Fibroblast of skin of right quadriceps (primary cell): ENCODE measurements at places on chromosomes 6 and 20.

- DNase-seq: peak; percentile 69
Measured at GRCh38 chr6:106090001-106090400, 3.9 kb downstream of the PRDM1 start.

GRCh38 chr20:9491324-9491723 lies 23.1 kb upstream of the LAMP5 start:
- DNase-seq: no peak

DNA sequence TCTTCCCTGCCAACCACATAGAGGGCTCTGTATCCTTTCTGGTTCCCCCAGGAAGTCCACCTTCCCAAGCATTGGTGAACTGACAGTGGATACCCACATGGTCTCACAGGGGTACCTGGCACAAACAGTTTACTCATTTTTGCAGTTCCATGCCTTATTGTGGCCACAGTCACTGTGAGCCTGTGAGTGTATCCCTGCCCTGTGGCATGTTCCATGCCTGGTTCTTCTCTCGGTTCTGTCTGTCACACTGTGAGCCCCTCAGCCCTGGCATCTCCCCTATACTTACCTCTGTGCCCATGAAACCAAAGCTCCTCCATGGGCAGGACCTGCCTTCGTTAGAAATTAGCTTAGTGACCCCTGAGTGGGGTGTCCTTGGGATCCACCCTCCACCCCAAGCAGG lies 107.8 kb downstream of the TOX2 start:
- no peak for DNase-seq

DNA sequence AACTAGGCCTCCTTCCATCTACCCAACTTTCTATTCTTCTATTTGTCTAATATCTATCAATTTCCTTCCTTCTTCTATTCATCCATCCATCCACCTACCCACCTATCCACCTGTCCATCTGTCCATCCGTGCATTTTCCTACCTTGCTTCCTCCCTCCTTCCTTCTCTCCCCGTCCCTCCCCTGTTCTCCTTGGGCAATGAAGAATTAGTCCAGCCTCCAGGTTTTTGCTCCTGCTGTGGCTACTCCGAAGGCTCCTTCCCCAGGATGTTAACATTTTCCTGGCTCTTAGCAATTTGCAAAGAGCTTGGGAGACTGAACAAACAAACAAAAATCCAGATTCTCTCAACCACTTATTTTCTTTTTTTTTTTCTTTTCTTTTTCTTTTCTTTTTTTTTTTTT lies 81.6 kb downstream of the KCNB1 start:
- DNase-seq: no peak

- no peak for DNase-seq
Measured at GRCh38 chr6:4396044-4396443, 260.7 kb upstream of the ECI2 start.
